ENCODE measurements at places on chromosomes 12 and 14.

DNA sequence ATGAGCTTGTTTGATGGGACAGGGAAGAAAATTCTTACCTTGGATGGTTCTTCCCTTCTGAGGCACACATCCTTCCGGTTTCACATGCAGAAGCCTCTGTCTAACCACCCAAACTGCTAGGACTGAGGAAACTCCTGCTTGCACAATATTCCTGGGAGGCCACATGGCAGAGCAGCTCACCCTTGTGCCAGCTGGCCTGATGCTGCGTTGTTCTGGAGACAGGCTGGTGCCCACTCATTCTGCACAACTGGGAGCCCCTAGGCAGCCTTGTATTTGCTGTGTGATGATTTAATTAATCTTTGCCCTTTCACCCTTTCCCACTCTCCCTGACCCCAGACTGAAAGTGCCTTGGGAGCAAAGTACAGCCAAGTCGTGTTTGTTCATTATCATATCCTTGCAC is 130.8 kb downstream of the RTN1 start:
- DNase-seq = no peak

- DNase-seq = no peak
Measured at GRCh38 chr14:56390859-56391258, 188.7 kb upstream of the TMEM260 start.

- DNase-seq = peak; percentile 15
Measured at GRCh38 chr14:52043690-52044089, 25.2 kb downstream of the NID2 start.

DNA sequence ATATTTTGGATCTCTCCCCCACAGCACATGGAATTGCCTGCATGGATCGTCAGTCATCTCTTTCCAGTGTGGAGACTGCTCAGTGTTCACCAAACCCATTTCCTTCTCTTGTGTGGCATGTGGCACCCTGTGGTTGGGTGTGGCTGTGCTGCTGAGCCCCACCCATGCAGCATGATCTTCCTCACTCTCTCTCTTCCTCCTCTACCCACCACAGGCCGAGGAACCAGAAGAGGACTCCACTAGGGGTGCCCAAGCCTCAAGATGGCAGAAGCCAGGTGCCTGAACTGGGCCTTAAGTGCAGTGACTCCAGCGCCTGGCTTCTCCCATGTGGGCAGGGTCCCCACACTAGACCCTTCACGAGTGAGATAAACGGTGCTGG is 66.8 kb upstream of the GPR68 start:
- DNase-seq = no peak

- DNase-seq = no peak
Measured at GRCh38 chr12:80373666-80374065, 70.4 kb upstream of the PTPRQ start.

GRCh38 chr12:132923356-132923909 is 32.7 kb downstream of the ZNF605 start:
- DNase-seq = no peak

GRCh38 chr12:14191612-14192011 is 173.9 kb upstream of the ATF7IP start:
- no peak for DNase-seq

DNA sequence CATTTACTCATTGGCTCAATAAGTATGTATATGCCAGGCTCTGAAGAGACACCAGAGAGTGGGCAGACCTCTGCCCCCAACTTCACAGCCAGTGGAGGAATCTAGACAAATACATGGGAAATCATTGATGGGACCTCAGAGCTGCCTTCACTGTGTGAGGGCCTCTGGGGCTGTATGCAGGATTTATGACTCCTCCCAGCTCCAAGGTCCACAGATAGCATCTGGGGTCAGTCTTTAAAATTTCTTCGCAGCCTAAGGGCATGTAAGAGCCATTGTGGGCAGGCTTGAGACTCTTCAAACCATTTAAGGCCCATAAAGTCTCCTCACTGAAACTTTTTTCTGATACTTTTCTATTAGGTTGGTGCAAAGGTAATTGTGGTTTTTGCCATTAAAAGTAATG is 125.5 kb downstream of the SPTSSA start:
- no peak for DNase-seq

GRCh38 chr14:57087841-57088240 is 180.9 kb downstream of the EXOC5 start:
- no peak for DNase-seq
